ENCODE measurements at places on chromosomes 12 and 14.

GRCh38 chr12:102061096-102061559, 663 bp downstream of the WASHC3 start:
- DNase-seq = no peak

DNA sequence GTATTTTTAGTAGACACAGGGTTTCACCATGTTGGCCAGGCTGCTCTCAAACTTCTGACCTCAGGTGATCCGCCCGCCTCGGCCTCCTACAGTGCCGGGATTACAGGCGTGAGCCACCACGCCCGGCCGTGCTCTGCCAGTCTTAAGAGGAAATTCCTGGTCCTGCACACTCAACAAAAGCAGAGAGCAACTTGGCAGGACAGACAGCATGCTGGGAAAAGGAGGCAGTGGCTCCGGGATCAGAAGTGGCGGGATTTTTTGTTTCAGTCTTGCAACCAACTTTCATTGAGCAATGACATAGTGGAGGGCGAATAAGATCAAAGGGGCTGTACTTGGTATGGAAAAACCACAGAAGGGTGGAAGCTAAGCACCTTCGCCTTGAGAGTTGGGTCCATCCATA, 2.1 kb downstream of the CKAP4 start:
- DNase-seq = no peak

- no peak for DNase-seq
Observed at GRCh38 chr12:108630481-108631207, 3.0 kb downstream of the SELPLG start.

DNA sequence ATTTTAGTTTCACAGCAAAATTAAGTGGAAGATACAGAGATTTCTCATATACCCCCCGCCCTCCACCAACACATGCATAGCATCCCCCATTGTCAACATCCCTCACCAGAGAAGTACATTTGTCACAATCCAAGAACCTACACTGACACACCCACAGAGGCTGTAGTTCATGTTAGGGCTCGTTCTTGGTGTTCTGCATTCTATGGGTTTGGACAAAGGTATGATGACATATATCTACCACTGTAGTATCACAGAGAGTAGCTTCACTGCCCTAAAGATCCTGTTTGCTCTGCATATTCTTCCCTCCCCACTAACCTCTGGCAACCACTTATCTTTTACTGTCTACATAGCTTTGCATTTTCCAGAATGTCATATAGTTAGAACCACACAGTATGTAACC, 444.6 kb upstream of the DCN start:
- no peak for DNase-seq

DNA sequence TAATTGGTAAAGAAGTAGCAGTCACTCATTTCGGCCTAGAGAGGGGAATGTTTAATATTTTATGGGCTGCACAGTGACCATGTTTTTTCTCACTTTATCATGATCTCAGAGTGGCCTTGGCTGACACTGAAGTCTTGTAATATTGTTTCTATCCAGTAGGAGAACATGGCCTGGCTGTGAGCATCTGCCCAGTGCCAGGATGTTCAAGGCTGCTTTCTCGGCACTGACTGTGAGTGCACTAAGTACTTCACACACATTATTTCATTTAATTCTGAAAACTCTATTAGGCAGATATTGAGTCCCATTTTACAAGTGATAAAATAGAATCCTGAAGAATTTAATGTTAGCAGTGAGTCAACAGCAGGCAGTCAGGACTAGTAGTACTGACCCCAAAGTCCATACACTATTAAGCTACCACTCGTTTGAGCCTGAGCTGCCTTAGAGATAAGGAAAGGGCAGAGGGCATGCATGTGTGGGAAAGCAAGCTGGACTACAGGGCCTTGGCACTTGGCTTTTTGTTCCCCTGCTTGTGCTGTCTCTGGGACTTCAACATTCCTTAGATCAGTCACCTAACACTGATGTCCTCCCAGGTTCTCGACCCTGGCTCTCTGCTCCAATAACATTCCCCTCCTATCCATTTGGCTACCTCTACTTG, 42.2 kb upstream of the APPL2 start:
- no peak for DNase-seq

DNA sequence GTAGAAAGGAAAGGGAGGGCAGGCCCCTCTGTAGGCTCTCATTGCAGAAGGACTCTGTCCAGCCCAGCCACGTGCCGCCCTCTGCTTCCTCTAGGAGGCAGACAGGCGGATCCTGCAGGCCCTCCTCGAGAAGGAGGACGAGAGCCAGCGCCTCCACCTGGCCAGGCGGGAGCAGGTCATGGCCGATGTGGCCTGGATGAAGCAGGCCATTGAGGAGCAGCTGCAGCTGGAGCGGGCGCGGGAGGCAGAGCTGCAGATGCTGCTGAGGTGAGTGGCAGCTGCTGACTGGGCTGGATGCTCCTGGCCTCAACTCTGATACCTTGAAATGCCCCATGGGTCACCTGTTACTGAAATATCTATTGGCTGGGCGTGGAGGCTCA, 10.9 kb downstream of the TCHP start:
- peak; percentile 50 for DNase-seq

DNA sequence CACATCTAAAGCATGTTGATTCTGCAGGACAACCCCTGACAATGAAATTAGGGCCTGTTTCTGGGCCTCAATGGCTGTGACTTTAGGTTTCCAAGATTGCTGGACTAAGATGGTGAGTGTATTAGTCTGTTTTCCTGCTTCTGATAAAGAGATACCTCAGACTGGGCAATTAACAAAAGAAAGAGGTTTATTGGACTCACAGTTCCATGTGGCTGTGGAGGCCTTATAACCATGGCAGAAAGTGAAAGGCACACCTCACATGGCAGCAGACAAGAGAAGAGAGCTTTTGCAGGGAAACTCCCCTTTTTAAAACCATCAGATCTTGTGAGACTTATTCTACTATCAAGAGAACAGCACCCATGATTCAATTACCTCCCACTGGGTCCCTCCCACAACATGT, 10.6 kb downstream of the IL22 start:
- no peak for DNase-seq

DNA sequence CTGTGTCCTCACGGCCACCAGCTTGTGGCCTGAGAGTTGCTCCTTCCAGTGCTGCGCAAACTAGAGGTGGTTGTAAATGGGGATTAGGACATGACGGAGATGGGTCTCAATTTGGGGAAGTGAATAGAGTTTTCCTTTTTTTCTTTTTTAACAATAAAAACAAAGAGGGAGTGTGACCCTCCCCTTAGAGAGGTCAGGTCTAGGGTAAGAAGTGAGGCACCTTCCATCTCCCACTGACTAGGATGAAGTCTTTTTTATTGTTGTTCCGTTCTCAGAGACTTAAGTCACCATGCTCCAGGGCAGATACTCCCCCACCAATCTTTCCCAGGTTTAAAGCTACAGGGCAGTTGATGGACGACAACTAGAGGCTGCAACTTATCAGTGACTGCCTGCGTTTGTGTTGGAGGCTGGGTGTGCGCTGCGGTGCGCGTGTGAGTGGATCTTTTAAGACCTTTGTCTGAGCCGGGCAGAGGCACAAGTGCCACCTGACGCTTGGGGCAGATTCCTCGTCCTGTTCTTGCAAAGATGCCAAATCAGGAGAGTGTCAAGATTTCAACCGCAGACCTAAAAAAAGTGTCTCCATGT, 2.1 kb upstream of the GSC start:
- no peak for DNase-seq

DNA sequence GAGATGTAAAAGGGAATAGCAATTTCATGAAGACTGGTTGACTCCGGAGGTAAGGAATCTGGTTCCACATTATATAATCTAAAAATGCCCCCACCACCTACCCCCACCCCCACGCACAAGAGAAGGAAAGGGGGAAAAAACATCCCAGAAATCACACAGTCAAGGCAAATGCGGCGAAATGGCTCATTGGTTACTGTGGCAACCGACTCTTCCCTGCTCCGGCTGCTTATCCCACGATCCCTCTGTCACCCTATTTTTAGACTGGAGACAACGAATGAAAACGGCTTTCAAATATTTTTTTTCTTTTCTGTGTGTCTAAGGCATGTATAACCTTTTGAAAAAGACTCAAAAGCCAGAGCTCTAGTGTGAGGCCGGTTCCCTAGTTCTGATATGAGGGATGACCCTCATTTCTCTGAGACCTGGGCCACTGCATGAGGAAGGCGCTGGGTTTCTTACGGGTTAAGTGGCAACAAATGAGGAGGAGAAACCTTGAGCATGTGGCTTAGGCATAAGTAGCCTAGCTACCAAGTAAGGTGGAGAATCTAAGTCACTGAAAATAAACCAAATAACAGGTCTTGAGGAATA, 148.3 kb upstream of the GRIN2B start:
- DNase-seq = no peak

GRCh38 chr12:49422114-49422513, 54.9 kb downstream of the SPATS2 start:
- DNase-seq = no peak

- no peak for DNase-seq
Observed at GRCh38 chr12:109178532-109178931, 62.1 kb downstream of the ACACB start.

GRCh38 chr14:92122761-92123160, 992 bp downstream of the CPSF2 start:
- DNase-seq = no peak

DNA sequence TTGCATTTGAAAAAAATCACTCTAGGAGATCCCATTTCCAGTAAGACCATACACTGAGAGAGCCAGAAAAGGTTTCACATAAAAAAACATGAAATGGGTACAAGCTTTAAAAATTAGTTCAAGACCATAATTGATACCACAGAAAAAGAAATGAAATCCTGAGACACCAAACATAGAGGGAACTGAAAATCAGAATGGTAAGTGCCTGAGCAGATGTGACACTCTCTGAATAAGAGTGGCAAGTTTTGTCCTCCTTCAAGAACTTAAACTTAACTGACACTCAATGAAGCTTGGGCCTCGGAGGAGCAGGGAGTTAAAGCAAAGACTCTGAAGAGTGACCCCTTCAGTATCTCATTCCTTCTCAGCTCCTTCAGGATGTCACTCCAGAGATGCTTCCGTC, 23.2 kb upstream of the PTGDR start:
- no peak for DNase-seq

DNA sequence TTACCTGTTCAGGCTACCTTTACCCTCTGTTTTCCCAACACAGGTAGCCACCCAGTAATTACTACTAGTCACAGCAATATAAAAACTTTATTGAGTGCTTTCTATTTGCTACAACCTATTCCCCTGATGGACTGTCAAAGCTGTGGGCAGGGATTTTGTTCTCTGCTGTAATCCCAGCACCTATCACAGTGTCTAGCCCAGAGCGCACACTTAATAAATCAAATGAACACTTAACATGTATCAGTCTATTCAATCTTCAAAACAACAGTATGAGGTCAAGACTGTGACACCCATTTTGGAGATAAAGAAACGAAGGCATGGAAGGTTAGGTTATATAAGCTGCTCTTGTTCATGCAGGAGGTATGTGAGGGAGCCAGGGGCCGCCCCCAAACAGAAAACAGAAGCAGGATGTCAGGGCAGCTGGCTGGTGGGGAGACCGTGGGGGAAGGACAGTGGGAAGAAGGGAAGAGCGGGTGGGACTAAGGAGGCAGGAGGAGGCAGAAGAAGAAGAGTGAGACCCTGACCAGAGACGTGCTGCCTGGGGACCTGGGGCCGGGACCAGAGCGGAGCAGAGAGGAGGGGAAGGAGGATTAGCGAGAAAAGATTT, 1.7 kb downstream of the TNFRSF1A start:
- DNase-seq = no peak

GRCh38 chr14:49526101-49526500, 60.1 kb downstream of the RPS29 start:
- DNase-seq = no peak

GRCh38 chr14:25400607-25401206, 350.8 kb upstream of the STXBP6 start:
- DNase-seq = no peak

DNA sequence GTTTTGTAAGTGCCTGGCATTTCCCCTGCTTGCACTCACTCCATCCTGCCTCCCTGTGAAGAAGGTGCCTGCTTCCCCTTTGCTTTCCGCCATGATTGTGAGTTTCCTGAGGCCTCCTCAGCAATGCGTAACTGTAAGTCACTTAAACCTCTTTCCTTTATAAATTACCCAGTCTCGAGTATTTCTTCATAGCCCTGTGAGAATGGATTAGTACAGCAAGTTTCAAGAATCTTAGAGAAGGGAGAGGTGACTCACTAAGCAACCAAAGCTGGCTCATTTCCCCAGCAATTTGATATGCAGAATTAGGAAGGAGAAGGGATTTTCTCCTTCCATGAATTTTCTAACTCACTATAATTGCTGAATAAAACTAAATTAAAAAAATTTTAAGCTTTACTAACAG, 251.0 kb upstream of the FOXG1 start:
- DNase-seq = no peak

DNA sequence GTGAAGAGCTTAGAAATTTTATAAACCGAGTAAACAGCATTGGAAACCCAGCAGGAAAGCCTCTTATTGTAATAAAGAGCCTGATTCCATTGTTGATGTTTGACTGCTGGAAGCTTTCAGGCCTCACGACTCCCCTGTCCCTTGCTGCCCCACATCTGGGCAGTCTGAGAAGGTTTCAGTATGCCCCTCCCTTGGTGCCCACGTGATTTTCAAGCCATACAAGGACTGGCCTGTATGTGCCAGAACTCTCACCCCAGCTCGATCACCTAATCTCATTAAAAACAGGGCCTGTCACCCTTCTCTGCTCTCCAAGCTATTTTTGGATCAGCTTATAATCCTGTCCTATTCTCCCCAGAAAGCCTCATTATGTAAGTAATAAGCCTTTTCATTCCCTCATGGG, 7.5 kb upstream of the PYROXD1 start:
- no peak for DNase-seq

GRCh38 chr12:124720681-124721500, 142.8 kb downstream of the SCARB1 start:
- no peak for DNase-seq

- DNase-seq = no peak
Observed at GRCh38 chr14:58428118-58428683, 682 bp downstream of the KIAA0586 start.

DNA sequence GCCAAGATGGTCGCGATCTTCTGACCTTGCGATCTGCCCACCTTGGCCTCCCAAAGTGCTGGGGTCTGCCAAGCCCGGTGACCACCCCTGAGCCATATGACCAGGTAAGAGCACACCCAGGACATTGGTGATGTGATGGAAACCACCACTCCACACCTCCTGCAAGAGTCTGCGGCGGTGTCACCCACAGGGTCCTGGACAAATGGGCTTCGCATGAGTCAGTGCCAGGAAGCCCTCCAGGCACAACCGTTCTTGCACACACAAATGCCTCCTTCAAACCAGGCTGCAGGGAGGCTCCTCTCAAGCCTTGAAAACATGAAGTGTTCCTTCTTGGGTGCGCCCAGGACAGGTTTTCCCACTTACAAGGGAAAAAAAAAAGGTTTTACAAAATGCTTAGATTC, 16.6 kb downstream of the PITPNM2 start:
- no peak for DNase-seq

Measured in GM12891 (cell line).